Naive thymus-derived CD8-positive, alpha-beta T cell (primary cell): ENCODE measurements at places on chromosomes 7 and 10. TPM values are rescaled to one million over a fixed set of nuclear protein-coding genes. Genes with fewer than 3 reads are reported as not detected.

Gene CNPY1
- polyA plus RNA-seq, result not detected

Gene FAM131B
- 1.1 TPM for polyA plus RNA-seq

DNA sequence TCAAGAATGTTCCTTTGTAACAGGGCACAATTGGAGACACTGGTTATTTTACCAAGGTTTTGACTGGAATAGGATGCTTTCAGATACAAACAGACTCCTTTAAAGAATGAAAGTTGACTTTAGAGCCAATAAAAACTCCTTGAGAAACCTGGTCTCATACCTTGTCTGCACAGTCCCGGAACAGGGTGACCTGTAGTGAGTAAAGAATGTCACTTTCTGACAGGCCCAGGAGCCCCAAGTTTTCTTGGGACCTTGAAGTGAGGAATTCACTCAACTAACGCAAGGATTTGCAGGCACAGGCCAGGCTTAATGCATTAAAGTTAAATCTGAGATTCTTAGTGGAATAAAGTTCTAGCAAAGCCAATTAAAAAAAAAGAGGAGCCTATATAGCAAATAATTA, 11.5 kb upstream of the GARS1 start:
- no peak for DNase-seq

DNA sequence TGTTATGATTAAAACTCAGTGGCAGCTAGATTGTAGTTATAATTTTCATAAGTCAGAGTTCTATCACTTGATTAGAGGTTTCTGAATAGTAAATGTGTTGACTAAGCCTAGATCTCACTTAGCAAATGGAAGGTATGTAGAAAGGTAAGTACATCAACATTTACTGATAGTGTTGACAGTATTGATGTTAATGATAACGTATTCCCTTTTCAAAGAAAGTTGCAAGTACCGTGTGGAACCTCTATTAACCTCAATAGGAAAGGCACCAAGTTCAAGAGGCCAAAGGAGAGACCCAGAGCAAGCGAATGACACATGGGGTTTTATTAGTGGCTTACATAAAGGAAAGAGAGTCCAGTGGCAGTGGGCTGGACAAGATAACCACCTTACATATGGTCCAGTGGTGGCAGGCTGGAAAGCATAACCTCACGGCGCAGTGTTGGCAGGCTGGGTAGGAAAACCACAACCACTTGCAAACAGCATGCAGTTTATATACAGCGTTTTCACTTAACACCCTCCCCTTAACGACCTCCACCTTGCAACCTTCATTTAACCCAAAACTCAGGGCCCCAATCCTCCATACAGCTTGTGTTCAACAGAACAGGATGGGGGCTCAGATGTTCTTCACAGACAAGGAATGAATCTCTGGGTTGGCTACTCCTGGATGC, 611.0 kb downstream of the PARD3 start:
- no peak for DNase-seq
